ENCODE measurements at places on chromosomes 4 and X.

DNA sequence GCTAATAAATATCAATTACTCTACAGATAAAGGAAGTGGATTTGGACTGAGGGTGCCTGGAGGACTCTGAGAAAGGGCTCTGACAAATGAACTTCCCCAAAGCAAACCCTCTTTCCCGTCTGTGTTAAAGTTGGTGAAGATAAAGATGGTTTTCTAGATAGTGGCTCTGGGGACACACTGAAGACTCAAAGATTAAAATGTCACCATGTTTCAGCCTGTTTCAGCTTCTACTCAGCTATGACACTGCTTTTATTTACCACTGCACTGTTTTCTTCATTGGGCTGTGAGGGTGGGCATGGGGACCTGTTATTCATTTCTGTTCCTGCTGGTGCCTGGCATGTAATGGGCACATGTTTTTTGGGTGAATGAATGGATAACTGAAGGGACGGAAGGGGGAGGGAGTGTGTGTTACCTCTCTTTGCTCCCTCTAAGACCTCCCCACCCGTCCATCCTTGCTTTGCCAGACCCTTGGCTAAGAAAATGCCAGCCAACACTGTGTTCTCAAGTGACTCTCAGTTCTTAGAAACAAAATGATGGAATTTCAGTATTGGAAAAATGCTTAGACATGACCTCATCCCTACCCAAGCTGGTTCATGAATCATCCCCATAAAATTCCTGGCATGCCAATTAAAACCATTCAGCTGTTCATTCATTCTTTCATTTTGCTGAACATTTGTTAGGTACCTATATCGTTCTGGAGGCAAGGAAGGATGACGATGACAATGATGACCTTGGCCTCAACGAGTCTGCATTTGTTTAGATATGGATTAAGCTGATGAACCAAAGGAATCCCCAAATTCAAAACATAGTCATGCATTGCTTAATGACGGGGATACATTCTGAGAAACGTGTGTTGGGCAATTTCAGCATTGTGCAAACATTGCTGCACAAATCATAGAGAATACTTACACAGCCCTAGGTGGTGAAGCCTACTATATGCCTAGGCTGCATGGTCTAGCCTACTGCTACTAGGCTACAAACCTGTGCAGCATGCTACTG lies 13.4 kb upstream of the STK32B start:
- peak; percentile 82 for DNase-seq

DNA sequence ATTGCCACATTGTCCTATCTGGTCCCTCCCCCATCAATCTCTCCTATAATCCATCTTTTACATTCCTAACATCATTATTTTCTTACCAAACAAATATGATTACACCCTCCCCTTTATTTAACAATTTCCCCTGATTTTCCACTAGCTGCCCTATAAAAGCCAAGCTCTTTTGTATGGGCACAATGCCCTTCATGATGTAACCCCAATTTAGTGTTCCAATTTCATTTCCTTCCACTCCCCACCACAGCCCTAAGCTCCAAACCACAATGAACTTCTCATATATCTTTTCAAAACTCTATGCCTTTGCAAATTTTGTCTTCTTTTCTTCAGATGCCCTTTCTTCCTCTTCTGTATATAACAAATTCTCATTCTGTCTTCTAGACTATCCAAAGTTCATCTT lies 39.5 kb upstream of the PTPN13 start:
- DNase-seq, result no peak

- peak; percentile 61 for DNase-seq
Measured at GRCh38 chr4:143286701-143287571, 49.7 kb upstream of the GAB1 start.

GRCh38 chrX:64792598-64793337 lies 183.5 kb downstream of the ZC4H2 start:
- no peak for DNase-seq

GRCh38 chrX:40099055-40099958 lies 1.5 kb upstream of the BCOR start:
- DNase-seq, result peak; percentile 49

- DNase-seq, result peak; percentile 47
Measured at GRCh38 chr4:57190601-57191481, 80.7 kb upstream of the IGFBP7 start.

DNA sequence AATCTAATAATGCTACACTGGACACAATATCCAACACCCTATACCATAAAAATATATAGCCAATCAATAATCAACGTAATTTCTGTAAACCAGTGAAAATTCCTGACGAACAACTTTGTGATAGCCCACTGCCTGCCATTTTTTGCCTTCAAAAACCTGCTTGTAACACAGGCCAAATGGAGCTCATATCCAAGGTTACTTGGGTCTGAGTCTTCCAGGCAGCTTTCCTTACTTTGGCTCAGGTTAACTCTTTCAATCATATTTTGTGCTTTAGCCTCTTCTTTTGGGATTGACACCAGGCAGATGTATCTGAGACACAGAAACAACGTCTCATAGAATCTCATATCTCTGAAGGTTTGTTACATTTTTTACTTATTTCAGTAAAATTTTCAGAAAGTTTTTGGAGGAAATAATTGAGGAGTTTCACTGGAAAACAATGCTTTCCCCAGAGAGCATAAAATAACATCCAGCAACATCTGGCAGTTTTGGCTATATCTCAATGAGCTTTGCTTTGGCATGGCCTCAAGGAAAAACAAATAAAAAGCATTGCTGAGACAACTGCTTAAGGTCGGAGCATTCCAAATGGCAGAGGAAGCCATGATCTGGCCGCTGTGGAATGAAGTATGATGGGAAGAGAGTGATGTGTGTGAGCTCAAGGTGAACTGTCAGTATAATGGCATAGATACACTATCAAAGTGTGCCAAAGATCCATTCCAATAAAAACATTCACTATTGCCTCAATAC lies 162.9 kb upstream of the SPIN4 start:
- DNase-seq, result peak; percentile 74

GRCh38 chr4:127598656-127599055 lies 34.1 kb upstream of the INTU start:
- no peak for DNase-seq
